ENCODE measurements at places on chromosomes 5 and 9.

DNA sequence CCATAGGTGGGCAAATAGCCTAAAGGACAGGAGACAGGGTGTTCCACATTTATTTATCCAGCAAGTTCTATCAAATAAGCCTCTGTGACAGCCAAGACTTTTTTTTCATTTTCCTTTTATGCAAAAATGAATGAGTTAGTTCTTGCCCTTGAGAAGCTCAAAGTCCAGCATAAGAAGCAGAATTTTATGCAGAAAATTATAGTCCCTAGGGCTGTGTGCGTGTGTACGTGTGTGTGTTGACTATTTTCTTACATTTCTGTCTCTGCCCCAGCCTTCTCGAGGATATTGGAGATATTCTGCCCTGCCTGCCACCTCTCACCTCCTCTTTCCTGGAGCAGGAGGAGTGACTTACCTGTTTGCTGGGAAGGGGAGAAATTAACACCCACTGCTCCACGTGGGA lies 221.9 kb downstream of the SREK1 start:
- no peak for DNase-seq

- DNase-seq: no peak
These were observed 38.5 kb downstream of the SECISBP2 start for GRCh38 chr9:89356782-89357181.

- peak; percentile 91 for DNase-seq
These were observed 702.8 kb downstream of the SEMA5A start for GRCh38 chr5:8842971-8843551.

DNA sequence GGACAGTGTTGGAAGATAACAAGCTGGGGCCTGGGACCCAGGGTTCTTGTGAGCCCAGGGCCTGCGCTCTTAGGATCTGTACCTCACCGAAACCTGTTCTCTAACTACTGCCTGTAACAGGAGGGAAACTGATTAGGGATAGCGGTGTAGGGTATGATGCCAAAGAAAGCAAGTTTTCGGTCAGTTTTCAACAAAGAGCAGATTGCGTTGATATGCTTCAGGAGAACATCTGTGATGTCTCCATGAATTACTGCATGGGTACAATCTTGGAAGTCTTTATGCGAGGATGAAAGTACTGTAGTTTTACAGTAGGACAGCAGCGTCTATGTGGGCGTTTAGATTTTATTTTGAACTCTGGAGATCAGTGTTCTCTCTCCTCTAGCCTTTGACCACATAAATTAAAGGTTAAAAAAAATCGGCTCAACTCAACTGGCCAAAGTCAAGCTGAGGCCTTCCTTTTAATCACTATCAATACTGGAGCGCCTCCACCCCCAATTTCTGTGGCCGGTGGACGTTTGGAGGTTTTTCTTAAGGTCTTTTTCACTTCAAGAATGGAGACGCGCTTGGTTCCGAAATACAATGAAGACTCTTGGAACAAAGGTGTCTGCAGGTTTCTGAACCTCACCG lies 3.0 kb downstream of the NFIL3 start:
- DNase-seq: no peak

- DNase-seq: no peak
These were observed 148.5 kb downstream of the COL23A1 start for GRCh38 chr5:178441486-178442270.

GRCh38 chr5:126098330-126099017 lies 324.7 kb upstream of the GRAMD2B start:
- no peak for DNase-seq

DNA sequence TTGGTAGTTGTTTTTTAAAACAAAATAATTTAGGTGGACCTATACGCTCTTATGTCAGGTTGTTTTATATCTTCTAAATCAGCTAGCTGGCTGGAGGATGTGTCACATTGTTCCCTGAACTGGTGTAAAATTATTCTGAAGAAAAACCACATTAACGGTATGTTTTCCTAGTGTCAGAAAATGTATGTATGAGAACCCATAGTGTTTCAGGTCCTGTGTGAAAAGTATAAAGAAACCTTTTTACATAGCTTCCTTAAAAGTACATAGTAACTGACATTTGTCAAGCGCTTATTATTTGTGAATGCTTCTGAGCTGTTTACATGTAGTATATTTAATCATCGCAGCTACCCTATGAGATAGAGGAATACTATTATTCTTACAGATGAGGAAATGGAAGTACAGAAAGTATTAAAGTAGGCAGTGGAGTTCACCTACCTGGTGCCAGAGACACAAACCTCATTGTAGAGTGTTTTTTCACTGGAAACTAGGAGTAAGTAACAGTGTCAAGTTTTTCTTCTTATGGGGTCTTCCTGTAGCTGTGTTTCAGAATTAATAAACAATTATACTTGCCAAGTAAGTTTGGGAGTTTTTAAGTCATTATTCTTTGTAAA lies 10.4 kb upstream of the FAM120AOS start:
- DNase-seq: no peak

GRCh38 chr9:22922222-22922621 lies 475.6 kb downstream of the DMRTA1 start:
- no peak for DNase-seq

DNA sequence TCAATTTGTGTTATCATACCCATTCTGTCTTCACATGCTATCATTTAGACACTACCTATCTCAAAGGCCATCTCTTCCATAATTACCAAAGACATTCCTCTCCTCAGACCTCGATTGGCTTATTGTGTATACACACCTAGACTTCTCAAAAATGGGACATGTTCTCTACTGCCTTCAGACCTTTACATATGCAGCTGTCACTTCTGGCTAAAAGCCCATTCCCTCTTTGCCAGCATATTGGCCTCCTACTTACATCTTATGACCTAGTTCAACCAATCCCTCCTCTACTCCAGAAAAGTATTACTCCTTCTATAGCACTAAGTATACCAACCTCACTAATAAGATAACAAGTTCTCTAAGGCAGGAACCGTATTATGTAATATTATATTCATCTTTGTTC lies 84.4 kb downstream of the RAPGEF6 start:
- DNase-seq: peak; percentile 19

DNA sequence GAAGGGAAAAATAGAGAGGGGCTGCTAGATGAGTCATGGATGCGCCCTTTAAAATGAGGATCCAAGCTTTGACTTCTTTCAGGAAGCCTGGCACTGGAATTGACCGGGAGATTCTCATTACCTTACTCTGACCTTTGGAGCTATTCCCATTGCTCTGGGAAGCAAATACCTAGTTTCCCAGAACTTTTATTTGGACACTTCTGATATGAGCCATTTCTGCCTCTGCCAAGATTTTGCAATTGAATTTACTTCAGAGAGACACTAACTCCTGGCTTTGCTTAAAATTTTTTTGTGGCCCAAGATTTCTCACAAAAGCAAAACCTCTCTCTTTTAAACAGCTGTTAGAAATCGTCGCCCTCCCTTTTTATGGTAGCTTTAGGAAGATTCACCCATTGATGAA lies 15.7 kb upstream of the AGXT2 start:
- no peak for DNase-seq

DNA sequence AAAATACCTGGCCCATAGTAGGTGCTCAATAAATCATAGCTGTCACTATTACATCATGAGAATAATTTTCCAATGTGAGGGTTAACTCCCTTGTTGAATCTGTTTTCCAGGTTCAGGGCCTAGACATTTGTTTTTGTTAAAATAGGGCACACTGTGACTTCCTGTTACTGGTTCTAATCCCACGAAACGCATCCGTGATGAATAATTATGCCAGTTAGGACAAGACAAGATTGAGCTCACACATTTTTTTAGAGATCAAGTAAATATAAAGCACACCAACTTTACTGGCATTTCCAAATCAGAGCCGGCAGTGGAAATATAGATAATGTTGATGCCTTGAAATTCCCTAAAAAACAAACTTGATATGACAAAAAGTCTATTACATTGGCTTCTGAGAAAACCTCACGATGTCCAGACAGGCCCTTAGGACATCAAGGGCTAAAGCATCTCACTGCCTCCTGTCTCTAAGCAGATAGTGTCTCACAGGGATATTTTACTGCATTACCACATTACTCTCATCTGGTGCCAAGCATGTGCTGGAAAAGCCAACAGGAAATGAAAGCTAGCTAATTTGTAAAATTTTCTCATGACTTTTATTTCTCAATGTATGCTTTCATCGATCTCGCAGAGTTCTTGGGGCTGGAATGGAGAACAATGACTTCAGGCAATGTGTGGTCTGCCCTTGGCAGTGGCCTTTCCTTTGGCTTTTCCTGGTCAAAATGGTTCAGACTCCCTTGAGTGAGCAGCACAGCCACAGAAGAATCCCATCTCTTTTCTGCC lies 414.3 kb upstream of the PAPPA start:
- no peak for DNase-seq

GRCh38 chr5:127785098-127785927 lies 82.1 kb downstream of the CCDC192 start:
- no peak for DNase-seq

DNA sequence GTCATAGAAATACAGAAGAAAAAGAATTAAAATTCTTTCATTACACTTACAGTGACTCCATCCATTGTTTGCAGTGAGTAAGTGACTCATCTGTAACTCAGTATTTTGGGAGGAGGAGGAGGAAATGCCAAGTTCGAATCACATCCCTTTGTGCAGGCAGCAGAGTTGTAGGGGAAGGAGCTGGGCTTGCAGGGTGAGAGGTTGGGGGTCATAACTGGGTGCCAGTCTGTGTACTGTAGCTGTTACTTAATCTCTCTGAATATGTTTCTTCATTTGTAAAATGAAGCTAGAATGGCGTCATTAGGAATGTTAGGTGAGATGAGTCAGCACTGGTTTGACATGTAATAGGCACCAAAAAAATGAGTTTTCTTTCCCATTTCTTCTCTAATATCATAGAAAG lies 235.7 kb upstream of the ADAMTSL1 start:
- DNase-seq: no peak

GRCh38 chr9:74711341-74711740 lies 176.4 kb downstream of the TRPM6 start:
- DNase-seq: no peak

All from SHP77 (cell line).